Motor neuron (in vitro differentiated cells): ENCODE measurements at places on chromosomes 7 and 10. TPM values are rescaled to one million over a fixed set of nuclear protein-coding genes. Genes with fewer than 3 reads are reported as not detected.

The C7orf33 gene
- total RNA-seq = not detected in 2 replicates

The GNAT3 gene
- total RNA-seq = 0.25 TPM in 1 of 2 replicates, not detected in the other

The PRSS37 gene
- total RNA-seq = 0.33 and 0.50 TPM in 2 replicates

The CDH23 gene
- 81.3 and 88.4 TPM in 2 replicates for total RNA-seq
